Left ventricle myocardium inferior (tissue), 1 donor: ENCODE measurements at places on chromosomes 11 and 22.
A peak's percentile ranks its signal among the peaks of the same experiment; 100 is the strongest.

DNA sequence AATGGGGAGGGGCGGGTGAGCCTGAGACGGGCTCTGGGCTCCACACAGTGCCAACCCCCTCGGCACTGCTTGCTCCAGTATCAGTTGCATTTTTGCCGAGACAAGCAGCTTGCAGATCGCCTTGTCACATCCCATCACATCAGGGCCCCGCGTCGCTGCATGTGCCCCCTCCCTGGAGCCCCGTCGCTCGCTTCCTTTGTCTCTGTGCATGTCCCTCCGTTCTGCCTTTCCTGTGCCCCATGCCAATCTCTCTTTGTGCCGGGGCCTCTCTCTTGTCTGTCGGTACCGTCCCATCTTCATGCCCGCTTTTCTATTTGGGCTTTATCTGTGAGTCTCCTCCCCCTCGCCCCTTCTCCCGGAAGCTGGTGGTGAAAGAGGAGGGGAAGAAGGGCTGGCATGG lies 202.2 kb downstream of the CEP164 start:
- no peak for DNase-seq

- no peak for DNase-seq
Observed at GRCh38 chr11:59459916-59460315, 3.2 kb downstream of the OR4D6 start.

DNA sequence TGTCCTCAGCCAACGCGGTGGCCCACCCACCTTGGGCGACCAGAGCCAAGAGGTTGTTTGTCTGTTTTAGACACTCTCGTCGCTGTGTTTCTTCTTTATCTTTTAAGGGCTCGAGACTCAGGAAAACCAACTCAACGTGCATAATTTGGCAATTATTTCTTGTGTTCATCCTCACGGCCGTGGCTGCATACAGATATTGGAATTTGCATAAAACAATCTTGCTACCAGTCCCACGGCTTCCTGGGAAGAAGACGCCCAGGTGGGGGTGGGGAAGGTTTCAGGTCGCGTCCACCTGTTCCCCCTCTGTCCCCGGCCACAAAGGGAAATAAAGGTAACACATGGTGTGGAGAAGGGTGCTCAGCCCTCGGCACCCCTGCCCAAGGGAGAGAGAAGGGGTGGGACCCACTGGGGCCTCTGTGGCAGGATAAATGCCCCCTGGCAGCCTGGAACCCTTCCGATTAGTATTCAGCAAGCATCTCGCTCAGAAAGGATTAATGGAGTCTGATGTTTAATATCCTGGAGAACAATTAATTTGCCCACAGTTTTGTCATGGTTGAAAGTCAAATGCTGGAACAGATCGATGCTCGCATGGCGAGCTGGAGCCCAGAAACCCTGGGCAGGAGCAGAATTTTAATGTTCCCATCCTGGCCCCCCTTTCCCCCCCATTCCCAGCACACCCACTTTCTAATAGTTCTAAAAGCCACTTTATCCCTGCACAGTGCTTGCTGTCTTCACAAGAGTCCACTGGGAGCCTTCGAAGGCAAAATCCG lies 359.7 kb downstream of the MN1 start:
- DNase-seq, result no peak

DNA sequence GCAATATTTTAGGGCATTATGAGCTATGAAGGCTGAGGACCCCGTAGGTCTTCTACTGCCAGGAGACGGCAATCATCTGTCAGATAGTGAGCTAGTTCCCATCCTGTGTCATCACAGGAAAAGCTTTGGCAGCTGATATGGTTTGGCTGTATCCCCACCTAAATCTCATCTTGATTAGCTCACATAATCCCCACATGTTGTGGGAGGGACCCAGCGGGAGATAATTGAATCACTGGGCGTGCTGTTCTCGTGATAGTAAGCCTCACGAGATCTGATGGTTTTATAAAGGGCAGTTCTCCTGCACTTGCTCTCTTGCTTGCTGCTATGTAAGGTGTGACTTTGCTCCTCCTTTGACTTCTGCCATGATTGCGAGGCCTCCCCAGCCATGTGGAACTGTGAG lies 18.1 kb downstream of the CSRP3 start:
- DNase-seq, result no peak

- DNase-seq, result no peak
Observed at GRCh38 chr11:6602096-6602940, 1.1 kb downstream of the RRP8 start.

DNA sequence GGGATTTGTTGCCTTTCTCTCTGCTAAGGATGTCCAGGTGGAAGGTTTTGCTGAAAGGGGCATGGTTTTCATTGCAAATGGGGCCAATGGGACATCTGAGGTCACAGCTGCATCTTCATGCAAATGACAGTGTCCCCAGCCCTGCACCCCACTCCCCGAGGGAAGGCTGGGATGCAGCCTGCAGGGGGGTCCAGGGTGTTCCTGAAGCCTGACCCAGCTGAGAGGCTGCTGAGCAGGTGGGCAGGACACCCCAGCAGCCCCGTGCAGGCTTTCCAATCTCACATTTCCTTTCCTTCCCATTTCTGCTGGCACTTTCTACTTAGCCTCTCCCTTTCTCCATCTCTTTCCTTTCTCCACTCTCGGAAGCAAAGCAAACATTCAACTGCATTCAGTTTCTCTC lies 78.3 kb downstream of the SCN3B start:
- no peak for DNase-seq

- no peak for DNase-seq
Observed at GRCh38 chr11:126396965-126397364, 41.5 kb downstream of the ST3GAL4 start.

DNA sequence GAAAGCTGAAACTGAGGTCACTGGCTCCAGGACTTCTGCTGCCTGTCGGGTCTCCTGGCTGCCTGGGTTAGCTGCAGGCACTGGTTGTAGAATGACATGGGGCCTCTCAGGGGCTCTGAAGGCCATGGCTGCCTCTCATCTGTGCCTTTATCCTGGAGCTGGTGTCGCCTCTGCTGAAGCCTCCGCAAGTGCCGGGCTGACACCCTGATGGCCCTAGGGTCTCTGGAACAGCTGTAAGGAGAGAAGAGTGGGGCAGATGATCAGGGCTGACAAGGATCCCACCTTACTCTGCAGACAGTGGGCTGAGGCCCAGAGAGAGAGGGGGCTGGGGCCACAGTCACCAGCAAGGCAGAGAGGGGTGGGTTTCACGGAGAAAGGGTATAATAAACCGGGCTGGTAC lies 4.6 kb downstream of the PLA2G3 start:
- DNase-seq, result no peak

DNA sequence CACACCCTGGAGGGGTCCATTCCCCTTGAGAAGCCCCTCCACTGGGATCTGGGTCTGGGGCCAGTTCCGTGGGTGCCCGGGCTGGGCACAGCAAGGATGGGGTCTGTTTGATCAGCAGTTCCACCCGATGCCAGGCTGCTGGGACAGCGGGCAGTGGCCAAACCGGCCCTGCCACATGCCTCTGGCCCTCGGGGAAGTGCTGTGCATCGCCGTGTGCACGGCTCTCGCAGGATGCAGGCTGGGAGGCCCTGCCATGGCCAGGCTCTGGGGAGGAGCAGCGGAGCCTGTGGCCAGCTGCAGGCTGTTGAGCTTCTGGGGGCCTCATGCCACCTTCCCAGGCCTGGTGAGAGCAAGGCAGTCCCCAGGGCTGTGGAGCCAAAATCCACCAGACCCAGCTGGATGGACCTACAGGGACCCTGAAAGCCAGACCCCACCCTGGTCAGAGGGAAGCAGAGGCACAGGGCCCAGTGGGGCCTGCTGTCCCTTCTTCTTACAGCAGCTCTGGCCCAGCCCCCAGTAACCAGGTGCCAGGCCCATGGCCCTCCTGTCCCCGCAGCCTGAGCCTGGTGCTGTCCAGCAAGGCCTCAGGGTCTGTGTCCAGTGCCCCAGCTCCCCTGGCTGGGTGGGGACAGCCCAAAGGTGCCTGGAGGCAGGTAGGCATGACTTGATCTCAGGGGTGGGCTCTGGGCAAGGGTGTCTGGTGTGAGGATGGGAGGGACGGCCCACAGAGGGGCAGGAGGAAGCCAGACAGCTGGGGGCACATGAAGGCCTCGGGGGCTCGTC lies 57.3 kb downstream of the WNT7B start:
- DNase-seq, result no peak

GRCh38 chr11:46348566-46349401 lies 1.5 kb downstream of the DGKZ start:
- no peak for DNase-seq

- no peak for DNase-seq
Observed at GRCh38 chr11:65802841-65803240, 16.0 kb downstream of the OVOL1 start.

- peak; percentile 74 for DNase-seq
Observed at GRCh38 chr11:12224537-12224893, 114.1 kb downstream of the MICAL2 start.

DNA sequence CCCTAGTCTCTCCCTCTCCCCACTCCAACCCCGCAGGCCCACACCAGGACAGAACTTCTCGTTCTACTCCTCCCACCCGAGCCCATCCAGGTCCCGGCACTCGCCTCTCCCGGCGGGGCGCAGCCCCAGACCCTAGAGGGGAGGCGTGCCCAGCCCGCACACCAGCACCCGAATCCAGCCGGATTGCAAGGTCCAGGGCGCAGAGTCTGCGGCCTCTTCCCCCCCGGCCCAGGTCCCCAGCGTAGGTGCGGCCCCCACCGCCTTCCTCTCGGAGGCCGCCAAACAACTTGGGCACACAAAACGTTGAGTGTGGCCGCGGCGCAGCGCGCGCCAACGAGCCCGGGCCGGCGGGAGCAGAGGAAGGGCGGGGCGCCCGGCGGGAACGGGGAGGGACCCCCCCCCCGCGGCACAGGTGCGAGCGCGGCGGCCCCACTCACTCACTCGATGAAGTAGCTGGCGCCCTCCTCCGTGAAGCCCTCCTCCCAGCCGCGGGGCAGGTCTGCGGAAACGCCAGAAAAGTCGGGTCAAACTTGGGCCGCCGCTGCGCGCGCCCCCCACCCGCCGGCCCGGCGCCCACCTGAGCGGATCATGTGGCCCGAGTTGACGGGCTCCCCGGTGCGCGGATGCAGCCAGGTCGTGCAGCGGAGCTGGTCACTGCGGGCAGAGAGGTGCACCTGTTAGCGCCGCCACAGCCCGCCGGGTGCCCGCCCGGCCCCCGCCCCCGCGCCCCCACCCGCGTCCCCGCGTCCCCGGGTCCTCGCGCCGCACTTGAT lies 480 bp downstream of the PLEKHA7 start:
- DNase-seq, result no peak

DNA sequence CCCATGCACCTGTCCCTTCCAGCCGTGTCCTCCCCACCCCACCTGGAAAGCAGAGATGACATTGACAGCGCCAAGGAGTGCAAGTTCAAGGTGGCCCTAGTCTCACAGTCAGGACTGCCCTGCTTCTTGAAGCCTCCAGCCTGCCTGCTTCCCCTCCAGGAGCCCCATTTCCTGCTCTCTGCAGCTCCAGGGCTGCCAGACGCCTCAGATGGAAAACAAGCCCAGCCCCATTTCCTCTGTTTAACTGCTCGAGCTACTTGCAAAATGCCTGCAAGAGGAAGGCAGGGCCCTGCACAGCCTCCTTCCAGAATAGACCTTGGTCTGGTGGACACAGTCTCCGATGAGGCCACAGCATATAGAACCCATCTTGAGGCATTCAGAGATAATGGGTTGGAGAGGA lies 5.0 kb upstream of the DGKZ start:
- no peak for DNase-seq

DNA sequence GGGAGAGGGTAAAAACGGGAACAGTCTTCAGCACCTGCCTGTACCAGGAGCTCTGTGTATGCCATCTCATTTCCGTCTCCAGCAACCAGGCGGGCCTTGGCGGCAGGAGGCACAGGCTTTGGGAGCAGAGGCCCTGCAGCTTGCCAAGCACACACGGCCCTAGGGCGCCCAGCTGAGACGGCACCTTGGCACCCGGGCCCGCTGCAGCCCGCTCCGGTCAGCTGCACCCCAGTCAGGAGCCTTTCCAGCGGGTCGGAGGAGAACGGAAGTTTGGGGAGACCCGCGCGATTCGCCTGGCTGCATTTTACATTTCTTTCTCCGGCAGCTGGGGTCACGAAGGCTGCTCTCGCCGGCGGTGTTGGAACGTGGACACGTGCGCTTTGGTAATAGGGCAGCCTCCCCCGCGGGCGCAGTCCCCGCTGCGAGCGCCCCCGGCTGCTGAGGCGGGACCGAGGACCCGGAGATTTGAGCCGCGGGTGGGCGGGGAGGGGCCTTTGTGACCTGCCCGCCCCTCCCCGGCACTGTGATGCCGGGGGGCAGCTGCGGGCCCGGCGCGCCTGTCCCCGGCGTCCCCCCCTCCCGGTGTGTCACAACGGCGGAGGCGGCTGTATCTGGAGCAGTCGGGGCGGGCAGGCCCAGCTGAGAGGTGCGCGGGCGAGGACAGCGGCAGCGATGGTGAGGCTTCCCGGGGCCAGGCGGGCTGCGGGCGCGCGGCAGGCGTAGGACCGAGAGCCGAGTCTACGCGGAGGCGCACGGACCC lies at the start of gene TUBA8:
Gene TUBA8 (plus strand): TSS at position 616 of the 760 bp plus-strand sequence. CDS start 57 bp downstream, at position 673.
- DNase-seq, result peak; percentile 65

DNA sequence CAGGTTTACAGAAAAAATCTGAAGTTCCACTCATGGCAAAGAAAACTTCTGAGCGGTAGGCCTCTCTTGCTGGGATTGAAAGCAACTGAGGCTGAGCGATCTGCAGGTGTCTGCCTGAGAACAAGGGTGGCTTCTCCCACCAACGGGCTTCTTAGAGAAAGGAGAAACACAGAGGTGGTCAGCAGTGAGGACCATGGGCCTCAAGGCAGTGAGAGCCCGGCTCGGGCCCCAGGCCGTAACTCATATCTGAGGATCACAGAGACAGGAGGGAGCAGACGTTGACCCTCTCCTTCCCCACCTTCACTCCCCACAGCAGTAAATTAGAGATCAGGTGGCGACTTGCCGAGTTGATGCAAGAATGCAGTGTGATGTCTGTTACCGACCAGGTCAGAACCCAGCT lies 50.9 kb upstream of the RTL6 start:
- no peak for DNase-seq

- no peak for DNase-seq
Observed at GRCh38 chr11:77547863-77548551, 41.7 kb upstream of the AQP11 start.

DNA sequence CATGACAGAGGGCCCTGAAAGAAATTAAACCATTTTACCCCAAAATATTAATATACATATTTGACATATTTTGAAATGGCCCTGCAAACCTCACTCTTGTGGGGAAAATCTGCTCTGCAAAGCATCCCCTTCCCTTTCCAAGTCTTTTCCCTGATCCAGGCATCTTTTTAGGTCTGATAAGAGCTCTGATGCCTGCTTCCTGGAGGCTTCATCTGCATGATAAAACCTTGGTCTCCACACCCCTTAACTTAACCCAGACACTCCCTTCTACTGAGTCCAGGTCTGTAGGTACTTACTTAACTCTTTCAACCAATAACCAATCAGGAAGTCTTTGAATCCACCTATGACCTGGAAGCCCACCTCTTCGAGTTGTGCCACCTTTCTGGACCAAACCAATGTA lies 1.8 kb upstream of the LGALS12 start:
- DNase-seq, result no peak

- no peak for DNase-seq
Observed at GRCh38 chr11:20303391-20303965, 60.0 kb upstream of the HTATIP2 start.

DNA sequence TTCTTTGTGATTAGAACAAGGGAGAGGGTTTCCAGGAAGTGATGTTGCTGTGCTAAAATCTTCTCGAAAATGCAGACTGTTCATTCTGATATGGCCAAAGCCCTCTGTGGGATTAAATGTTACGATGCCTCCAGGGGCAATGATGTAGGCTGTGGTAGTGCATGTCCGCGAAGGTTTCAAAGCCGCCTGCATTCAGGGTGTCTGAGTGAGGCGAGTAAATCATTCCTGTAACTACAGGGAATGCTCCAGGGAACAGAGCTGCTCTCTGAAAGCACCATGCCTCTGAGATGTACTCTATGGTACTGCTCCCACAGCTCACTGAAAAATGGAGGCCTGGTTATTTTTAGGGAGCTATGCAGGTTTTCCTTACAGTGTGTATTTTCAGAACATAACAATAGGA lies 21.2 kb downstream of the PDGFD start:
- DNase-seq, result no peak
